ENCODE measurements at places on chromosomes 2 and 18. TPM values are rescaled to one million over a fixed set of nuclear protein-coding genes. Genes with fewer than 3 reads are reported as not detected.

Gene COL4A4
- 0.28 TPM for total RNA-seq

Gene SCLY
- 16.9 TPM for total RNA-seq

Gene REG3G
- total RNA-seq, result not detected

Gene TMEM37
- not detected for total RNA-seq
